Kidney capillary endothelial cell (primary cell): ENCODE measurements at places on chromosomes 6 and 20.

DNA sequence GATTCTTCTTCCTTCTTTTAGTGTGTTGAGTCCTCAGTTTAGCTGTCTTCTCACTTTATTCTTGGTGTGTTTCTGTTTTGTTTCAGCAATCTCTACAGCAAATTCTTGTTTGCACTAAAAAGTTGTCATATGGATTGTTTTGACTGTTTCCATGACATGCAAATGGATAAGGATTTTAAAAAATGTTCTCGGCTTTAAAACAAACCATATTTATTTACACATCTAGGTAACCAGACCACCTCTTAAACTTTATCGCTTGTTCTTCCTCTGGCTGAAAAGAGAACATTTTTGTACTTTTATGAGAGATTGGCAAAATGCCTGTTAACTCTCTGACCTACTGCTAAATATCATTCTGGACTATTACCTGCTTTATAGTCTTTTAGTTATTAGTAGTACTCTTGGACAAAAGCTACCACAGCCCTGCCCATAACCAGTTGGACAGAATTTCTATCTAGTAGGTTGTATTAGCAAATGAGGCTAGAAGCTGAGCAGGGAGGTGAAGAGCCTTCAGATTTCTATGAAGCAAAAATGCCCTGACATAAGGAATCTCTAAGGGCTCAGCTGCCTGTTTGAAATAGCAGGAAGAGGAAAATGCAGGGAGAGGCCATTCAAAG, 268.3 kb downstream of the CD109 start:
- no peak for DNase-seq

- DNase-seq, result no peak
Observed at GRCh38 chr6:134177753-134178160, 125.3 kb upstream of the SLC2A12 start.

GRCh38 chr20:40604416-40604815, 84.6 kb downstream of the MAFB start:
- DNase-seq, result no peak

DNA sequence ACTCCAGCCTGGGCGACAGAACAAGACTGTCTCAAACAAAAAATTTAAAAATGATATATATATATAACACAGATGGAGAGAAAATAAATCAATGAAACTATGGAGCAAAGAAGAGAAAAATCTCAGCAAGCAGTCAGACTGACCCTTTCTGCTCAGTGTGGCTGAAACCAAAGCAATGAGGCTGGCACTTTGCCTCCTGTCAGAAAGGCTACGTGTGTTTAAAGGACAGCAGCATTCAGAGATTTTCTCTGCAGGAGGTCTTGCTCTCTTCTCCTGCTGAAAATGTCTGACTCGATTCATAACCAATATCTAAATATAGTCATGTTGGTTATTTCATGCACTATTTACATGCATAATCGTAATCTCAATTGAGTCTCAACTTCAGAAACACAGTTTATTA, 527.0 kb upstream of the JARID2 start:
- no peak for DNase-seq

- DNase-seq, result no peak
Observed at GRCh38 chr6:26197636-26197932, 110.4 kb downstream of the HFE start.

GRCh38 chr6:107820338-107821261, 3.5 kb downstream of the SCML4 start:
- no peak for DNase-seq
